ENCODE measurements at places on chromosomes 6 and 20.

DNA sequence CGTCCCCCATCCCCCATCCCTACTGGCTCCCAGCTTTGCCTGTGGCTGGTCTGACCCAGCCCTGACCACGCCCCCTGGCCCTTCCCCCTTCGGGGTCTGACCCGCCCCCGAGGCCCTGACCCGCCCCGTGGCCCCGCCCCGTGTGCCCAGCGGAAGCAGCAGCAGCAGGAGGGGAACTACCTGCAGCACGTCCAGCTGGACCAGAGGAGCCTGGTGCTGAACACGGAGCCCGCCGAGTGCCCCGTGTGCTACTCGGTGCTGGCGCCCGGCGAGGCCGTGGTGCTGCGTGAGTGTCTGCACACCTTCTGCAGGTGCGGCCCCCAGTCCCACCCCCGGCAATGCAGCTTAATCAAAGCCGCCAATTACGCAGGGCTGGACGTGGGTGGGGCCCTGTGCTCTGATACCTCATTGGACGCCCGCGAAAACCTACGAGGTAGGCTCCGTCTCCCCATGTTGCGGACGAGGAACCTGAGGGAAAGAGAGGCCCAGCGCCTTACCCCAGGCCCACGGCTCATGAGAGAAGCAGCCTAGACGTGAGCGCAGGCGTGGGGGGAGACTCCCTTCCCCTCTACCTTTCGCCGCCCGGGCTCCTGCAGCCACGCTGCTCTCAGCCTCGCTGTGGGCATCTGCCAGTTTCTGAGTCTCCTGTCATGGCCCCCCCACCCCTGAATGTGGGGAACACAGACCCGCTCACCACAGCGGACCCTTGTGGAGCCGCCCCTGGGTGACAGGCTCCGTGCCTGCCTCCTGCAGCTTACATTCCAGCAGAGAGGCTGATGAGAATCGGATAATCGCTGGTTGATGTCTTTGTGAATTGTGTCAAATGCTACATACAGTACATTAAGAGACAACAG, 12.8 kb downstream of the RBCK1 start:
- no peak for DNase-seq

DNA sequence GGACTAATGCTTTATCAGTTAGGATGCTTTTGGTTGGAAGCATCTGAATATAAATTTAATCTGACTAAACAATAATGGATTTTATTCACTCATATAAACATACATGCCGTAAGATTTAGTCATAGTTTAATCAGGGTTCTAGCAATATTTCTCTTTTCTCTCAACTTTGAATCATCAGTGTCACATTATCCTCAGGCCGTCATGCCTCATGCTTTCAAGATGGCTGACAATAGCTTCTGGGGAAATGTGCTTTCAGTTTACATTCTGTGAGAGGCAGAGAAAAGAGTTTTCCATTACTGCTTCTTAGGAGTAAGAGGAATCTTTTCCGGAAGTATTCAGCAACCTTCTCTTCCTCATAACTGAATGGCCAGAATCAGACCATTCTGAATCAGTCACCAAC, 162.2 kb downstream of the GJA1 start:
- DNase-seq: no peak

- no peak for DNase-seq
Measured at GRCh38 chr6:41929924-41930323, 8.6 kb downstream of the BYSL start.

DNA sequence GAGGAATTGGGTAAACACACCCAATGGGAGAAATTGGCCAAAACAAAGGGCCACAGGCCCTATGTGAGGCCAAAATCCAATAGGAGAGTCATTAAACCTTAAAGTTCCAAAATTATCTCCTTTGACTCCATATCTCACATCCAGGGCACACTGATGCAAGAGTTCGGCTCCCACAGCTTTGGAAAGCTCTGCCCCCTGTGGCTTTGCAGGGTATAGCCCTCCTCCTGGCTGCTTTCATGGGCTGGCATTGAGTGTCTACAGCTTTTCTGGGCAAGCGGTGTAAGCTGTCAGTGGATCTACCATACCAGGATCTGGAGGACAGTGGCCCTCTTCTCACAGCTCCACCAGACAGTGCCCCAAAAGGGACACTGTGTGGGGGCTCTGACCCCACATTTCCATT, 160.5 kb downstream of the ADGRG6 start:
- DNase-seq: no peak

DNA sequence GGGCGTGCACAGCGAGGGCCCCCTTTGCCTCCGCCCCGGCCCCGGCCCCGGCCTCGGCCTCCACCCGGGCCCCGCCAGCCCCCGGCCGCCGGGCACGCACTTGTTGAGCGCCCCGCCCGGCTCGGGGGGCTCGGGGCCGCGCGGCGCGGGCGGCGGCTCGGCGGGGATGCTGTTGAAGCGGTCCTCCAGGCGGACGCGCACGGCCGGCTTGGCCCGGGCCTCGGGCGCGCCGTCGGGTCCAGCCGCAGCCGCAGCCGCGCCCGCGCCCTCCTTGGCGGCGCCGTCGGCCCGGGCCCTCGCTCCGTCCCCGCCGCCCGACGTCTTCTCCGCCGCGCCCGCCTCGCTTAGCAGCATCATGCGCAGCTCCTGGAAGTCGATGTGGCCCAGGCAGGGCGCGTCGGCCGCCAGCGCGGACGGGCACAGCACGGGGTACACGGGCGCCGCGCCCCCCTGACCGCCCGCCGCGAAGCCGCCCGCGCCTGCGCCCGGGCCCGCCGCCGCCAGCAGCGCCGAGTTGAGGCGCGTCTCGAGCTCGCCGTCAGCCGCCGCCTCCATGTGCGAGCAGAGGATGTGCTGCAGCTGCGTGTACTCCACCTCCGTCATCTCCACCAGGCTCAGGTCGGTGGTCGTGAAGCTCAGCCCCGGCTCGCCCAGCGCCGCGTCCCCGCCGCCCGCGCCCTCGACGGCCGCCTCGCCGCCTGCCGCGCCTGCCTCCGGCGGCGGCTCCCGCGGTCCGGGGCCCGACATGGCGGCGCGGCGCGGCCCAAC, 514 bp downstream of the TCFL5 start:
- no peak for DNase-seq

DNA sequence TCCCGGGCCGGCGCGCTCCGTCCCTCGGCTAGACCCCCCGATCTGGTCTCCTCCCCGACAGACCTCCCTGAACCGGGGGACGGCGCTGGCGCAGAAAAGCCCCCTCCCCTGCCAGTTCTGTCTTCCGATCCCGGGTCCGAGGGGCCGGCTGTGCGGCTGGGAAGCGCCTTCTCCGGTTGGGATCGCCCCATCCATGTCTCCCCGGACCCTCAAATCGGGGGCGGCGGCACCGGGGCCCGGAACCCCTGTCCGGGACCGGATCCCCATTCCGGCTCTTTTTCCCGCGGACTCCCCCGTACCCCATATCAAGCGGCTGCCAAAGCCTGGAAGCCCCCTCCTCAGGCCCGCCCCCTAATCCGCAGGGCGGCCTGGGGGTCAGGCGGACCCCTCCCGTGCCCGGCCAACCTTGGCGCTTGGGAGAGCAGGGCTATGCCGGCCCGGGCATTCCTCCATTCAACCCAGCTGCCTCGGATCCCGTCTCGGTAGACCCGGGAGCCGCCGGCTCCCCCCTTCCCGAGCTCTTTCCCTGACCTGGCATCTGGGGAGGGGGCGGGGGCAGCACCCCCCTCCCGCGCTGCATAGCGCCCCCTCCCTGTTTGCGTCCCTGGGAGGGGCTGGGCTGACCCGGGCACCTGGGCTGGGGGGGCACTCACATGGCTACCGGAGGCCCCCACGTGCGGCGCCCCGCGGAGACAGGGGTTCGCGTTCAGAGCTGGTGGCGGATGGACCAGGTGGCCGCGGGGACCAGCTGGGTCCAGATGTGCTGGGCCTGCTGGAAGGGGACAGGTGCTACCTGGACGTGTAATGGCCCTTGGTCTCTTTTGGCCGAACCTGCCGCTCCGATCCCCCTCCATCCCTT, 643 bp downstream of the DLGAP4 start:
- peak; percentile 55 for DNase-seq

DNA sequence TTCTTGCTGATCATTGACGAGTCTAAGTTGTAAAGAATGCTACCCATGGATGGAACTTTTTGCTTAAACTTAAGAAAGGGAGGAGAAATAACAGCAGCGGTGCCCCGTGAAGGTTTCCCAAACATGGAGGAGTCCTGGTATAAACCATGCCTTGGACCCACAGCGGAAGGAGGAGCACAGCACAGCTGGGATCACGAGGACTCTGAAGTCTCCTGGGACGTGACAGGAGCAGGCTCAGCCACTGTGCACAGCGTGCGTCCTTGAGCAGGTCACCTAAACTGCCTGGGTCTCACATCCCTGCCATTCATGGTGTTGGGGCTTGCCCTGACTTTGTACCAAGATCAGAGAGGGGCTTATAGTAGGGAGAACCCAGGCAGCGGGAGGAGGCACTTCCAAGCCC, 56.1 kb upstream of the UNC93A start:
- DNase-seq: no peak

- DNase-seq: peak; percentile 40
Measured at GRCh38 chr6:163635731-163636364, 221.3 kb downstream of the QKI start.

DNA sequence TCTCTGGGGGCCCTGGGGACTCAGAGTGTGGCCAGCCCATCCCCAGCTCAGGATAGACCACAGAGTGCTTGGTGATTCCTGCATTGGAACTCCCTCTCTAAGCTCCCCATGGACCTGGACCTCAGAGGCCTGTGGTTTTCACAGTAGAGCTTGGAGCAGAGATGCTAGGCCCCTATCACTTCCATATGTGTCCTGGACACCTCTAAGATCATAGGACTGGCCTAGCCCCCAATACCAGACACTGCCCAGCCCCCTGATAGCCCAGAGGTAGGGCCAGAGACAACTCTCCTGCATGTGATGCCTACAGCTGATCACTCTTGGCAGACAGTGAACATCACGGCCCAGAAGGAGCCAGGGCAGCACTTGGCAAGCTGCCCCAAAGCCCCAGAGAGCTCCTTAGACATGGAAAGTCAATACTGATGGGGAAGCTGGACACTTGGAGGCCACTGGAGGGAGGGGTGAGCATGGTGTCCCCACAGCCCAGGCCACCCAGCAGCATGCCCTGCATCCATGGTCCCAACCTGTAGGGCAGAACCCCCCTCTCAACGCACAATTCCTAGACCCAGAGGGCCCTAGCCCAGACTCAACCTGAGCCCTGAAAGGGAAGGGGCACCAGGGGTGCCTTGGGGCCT, 27.1 kb downstream of the UBD start:
- no peak for DNase-seq

GRCh38 chr20:57049296-57049695, 217.1 kb downstream of the BMP7 start:
- DNase-seq: no peak

- no peak for DNase-seq
Measured at GRCh38 chr6:75300531-75300855, 15.9 kb upstream of the TMEM30A start.

- no peak for DNase-seq
Measured at GRCh38 chr6:137307163-137307854, 88.1 kb upstream of the IFNGR1 start.

GRCh38 chr20:12061466-12061865, 143.8 kb downstream of the BTBD3 start:
- no peak for DNase-seq

- peak; percentile 60 for DNase-seq
Measured at GRCh38 chr20:62010551-62011402, 54.9 kb downstream of the TAF4 start.

DNA sequence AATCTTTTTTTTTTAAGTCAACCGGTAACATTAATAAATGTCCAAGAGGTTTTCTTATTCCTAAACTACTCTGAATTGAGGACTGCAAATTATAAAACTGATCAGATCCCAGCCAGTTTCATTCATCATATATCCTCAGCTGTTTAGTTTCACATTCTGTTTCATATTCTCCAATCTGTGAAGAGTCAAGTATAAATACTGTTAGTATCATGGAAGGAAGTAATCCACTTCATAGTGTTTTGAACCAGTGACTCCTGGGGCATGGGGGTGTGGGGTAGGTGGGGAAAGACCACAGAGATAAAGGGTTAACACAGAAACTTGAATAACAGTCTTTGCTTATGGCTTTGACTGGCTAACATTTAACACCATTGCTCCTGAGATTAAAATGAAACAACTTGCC, 69.9 kb downstream of the FYN start:
- no peak for DNase-seq

DNA sequence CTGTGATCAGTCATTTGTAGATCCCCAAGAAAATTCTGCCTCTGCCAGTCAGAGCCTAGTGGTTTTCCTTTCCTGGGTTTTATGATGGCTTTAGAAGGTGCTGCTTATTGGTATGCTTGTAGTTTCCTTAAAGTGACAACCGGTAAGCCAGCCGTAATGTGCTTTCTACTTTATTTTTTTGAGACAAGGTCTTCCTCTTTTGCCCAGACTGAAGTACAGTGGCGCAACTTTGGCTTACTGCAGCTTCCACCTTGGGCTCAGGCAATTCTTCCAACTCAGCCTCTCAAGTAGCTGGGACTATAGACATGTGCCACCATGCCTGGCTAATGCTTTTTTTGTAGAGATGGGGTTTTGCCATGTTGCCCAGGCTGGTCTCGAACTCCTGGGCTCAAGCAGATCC, 23.5 kb downstream of the MCM8 start:
- DNase-seq: no peak

DNA sequence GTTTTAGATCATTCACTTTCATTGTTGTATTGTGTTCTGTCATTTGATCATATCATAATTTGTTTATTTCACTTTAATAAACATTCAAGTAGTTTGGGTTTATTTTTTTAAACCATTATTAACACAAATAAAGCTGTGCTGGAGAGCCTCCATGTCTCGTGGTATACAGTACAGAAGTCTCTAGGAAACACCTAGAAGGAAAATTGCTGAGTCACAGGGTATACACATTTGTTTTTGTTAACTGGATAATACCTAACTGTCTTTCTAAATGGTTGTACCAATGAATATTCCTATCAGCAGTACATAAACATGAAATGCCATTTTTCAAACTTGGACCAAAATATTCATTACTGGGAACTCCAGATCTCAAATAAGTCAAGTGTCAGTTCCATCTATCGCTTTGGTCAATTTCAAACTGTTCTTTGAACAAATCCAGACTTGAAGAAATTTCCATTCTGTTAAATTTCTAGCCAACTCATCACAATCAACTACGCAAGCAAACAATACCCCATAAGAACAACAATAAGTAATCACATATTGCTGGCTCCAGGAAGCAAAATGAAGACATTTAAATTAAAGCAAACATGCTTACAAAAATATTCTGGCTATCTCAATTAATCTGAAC, 138.1 kb downstream of the ATXN1 start:
- DNase-seq: no peak

GRCh38 chr20:37668166-37668565, 25.7 kb upstream of the CTNNBL1 start:
- no peak for DNase-seq

GRCh38 chr20:3890999-3891929, 2.1 kb downstream of the PANK2 start:
- no peak for DNase-seq

GRCh38 chr6:52537001-52537753, 39.7 kb downstream of the TRAM2 start:
- DNase-seq: no peak

GRCh38 chr6:1787894-1788293, 178.2 kb downstream of the FOXC1 start:
- DNase-seq: no peak

- DNase-seq: no peak
Measured at GRCh38 chr6:108650781-108651180, 90.1 kb downstream of the FOXO3 start.
